Spleen (tissue), 13 donors: ENCODE measurements at places on chromosomes 3 and 15. TPM values are rescaled to one million over a fixed set of nuclear protein-coding genes. Genes with fewer than 3 reads are reported as not detected.
A peak's percentile ranks its signal among the peaks of the same experiment; 100 is the strongest.

DNA sequence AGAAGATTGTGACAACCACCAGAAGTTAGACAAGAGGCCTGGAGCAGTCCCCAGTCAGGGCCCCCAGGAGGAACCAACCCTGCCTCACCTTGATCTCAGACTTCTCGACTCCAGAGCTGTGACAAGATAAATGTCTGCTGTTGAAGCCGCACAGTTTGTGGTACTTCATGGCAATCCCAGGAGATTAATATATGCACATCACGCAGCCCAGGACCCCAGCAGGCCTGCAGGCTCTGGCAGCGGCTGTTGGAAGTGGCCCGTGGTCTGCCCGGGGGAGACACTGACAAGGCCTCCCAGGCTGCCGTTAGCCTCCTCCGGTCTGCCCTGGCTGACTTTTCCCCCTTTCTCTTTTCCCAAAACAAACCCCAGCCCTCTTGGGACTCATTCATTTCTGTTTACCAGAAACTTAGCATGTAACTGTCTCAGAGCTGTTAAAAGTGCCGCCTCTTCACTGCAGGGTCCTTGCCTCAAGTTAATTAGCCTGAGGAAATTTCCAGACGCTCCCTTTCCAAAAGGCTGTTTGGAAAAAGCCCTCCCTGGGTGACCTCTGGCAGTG, 183.5 kb upstream of the LYSMD4 start:
- no peak for DNase-seq

DNA sequence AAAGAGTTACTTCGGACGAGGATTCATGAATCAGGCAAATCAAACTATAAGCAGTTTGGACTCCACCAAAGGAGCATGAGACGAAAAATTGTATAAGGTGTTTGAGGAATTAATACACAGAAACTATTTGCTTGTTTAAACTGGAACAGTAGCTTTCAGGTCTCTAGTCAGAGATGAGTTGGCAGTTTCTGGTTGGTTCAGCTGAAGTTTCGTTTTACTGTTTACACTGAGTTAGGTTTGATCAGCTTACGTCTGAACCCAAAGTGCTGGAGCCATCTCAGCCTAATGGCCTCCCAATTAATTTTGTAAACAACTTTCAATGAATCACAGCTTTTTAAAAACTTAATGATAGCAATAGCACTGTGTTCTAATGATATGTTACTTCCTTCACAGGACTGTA, 703.7 kb downstream of the NLGN1 start:
- DNase-seq: no peak

- DNase-seq: no peak
Observed at GRCh38 chr15:25932696-25933095, 69.6 kb upstream of the ATP10A start.

DAZL gene
- 0.14 TPM for polyA plus RNA-seq

MEGF11 gene
- 0.03 TPM for polyA plus RNA-seq

DNA sequence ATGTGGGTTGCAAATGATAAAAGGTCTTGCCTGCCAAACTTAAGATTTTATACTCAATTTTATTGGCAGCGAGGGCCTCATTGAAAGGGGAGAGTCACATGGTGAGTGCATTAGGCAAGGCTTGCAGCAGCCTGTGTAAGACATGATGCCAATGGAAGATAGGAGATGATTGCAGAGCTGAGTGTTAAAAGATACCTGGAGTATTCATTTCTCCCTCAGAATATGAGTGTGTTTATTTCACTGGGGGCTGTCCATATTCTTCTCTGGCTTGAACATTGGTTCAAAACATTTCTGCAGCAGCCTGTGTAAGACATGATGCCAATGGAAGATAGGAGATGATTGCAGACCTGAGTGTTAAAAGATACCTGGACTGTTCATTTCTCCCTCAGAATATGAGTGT, 165.2 kb upstream of the NUDT16 start:
- no peak for DNase-seq

DNA sequence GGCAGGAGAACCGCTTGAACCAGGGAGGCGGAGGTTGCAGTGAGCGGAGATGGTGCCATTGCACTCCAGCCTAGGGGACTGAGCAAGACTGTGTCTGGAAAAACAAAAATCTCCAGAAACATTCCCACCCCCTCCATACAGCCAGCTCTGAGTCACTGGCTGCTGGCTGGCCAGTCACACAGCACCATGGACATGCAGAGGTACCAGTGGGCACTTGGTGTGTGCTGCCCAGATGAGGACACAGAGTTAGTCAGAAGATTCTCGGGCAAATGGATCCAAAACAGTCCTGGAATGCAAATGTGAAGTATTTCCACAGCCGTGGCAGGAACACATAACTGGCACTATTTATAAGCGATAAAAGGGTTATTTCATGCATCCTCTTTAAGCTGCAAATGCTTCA, 44.6 kb downstream of the BDH1 start:
- DNase-seq: no peak

DNA sequence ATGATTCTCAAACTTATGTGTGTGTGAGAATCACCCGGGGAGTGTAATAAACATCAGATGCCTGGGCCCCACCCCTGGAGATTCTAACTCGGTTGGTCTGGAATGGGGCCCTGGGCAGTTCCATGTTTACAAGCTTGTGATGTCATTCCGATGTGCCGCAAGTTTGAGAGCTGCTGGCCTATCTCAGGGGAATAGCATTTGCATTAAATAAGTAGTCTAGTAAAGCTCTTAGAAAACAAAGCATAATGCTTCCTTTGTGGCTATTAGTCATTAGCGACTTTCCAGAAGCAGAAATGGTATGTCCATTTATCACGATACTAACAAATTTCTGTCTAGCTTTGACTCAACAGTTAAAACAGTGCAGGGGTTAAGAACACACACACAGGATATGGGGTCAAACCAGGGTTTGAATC, 20.9 kb downstream of the PGBD4 start:
- DNase-seq: no peak

DNA sequence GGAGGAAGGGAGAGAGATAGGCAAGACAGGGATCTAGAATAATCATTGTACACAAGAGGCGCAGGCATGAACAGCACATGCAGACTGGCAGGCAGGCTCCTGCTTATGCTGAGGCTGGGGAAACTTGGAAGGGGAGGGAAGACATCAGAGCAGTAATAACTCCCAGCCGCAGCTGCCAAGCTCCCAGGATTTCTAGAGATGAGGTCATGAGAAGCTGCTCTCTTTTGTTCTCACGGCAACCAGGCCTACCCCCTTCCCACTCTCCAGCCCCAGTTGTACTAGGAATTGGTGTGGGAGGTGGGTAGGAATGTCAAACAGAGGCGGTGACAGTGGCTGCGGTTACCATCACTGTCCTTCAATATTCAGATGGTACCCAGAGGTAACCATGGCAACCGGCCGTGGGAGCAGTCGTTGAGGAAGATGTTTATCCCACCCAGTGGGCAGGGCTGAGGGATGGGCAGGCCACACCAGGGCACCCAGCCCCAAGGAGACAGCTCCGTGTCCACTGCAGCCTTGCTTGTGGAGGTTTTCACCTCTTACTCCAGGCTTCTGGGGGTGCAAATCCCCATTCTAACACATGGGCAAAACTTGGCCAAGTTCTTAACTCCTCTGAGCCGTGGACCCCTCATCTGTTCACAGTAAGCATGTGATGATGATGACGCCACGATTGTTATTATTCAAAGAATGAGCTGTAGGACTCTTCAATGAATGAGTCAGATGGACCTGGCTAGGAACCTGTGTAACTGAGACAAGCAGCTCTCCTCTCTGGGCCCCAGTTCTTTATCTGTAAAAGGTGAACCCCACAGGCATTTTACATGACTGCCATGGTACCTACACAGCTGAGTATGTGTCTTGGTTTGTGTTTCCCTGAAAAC, 360.8 kb upstream of the PROK2 start:
- DNase-seq: no peak

- no peak for DNase-seq
Observed at GRCh38 chr3:58013973-58014649, 5.9 kb downstream of the FLNB start.

CLK3 gene
- 93.7 TPM for polyA plus RNA-seq

PRKAR2A gene
- 4.8 TPM for polyA plus RNA-seq

DNA sequence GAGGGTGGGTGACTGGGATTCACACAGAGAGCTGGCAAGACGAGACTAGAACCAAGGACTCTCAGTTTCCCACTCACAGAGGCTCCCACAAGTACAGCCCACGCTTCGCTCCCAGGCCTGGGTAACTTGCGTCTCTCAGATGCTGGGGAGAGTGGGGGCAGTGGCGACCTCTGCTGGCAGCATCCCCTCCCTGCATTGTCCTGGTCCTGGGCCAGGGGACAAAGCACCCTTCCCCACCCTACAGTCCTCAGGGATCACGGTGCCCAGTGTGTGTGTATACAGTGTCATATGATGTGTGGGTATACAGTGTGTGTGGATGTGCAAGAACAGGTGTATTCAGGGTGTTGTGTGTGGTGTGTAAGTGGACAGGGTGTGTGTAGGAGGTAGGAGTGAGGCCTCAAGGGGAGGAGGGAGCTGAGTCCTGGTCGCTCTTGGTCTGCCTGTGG, 12.8 kb downstream of the VILL start:
- DNase-seq: peak; percentile 90

MUSTN1 gene
- polyA plus RNA-seq: 10.0 TPM

GRCh38 chr3:125104639-125105038, 48.8 kb upstream of the HEG1 start:
- DNase-seq: no peak

DNA sequence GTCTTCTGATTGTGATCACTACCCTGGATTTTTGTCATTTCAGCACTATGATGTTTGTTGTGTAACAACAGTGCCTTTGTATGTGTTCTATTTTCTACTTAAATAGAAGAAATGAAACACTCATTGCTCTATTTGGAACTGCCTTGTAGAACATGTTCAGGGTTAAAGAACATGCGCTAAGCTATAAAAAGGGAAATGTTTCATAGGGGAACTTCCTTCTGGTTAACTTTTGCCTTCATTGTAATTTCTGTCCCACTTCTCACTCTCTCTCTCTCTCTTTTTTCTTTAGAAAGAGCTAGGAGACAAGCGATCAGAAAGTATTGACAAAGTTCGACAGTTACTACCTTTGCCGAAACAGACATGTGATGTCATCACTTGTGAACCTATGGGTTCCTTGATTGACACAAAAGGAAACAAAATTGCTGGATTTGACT, at the start of gene P2RY12:
Gene P2RY12 (minus strand): TSS at position 13 of the 434 bp plus-strand sequence. CDS start 45,908 bp downstream, outside the sequence.
- DNase-seq: no peak

DNA sequence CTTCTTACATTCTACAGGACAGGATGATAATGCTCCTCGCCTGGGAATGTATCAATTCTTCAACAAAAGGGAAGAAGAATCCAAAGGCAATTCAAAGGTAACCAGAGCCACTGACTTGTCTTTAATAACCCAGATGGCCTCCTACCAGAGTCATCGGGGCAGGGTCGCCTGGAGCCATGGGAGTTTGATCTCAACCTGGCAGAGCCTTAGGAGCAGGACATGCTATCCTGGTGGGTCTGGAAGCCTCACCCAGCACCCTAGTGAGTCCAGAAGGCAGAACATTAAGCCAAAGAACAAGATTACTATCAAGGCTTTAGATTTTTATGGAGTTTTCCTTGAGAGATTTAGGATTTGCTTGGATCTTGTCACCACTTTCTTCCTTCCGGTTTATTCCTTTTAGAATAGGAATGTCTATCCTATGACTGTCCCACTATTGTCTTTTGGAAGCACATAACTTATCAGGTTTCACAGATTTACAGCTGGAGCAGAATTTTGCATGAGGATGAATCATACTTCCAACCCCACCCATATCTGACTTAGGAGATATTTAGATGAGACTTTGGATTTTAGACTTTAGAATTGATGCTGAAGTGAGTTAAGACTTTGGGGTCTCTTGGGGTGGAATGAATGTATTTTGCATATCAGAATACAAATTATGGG, 330.3 kb upstream of the GOLIM4 start:
- DNase-seq: no peak

RASL12 gene
- 6.1 TPM for polyA plus RNA-seq

ZIC1 gene
- not detected for polyA plus RNA-seq

DNA sequence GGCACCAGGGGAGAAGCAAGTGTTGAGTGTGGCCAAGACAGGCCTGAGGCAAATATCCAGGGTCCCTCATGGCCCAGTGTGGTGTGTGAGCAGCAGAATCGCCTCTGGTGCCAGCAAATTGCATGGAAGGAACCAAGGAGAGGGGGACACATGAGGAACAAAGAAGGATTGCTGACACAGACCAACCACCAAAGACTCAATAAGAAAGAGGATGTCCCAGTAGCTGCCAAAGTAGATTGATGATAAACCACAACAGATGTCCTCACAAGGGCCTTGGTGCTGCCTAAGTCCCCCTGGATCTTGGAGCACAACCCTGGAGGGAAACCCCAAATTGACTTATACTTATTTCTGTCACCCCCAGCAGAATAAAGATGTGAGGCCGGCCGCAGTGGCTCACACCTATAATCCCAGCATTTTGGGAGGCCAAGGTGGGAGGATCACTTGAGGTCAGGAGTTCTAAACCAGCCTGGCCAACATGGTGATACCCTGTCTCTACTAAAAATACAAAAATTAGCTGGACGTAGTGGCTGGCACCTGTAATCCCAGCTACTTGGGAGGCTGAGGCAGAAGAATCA, 10.6 kb downstream of the SRGAP3 start:
- DNase-seq: no peak

GRCh38 chr3:126900859-126901540, 81.9 kb upstream of the PLXNA1 start:
- DNase-seq: no peak

GRCh38 chr3:141183606-141184005, 48.0 kb upstream of the PXYLP1 start:
- no peak for DNase-seq

- DNase-seq: no peak
Observed at GRCh38 chr15:78360958-78361718, 21.0 kb downstream of the CRABP1 start.

DNA sequence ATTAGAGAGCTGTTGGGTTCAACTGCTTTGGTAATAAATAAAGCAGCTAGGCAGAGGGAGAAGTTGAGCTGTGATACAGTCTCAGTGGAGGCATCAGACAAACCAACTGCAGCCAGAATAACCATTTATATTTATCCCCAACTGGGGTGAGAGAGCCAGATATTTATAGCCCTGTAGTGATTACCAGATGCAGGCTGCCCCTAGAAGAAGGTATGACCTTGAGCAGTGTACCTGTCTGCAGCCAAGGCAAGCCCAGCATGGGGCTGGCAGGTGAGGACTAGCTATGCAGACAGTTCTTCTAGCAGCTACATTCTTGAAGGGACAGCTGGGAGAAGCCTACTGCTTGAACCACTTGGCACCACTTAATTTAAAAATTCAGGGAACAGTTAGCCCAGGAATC, 144.4 kb upstream of the EPHA3 start:
- no peak for DNase-seq

DNA sequence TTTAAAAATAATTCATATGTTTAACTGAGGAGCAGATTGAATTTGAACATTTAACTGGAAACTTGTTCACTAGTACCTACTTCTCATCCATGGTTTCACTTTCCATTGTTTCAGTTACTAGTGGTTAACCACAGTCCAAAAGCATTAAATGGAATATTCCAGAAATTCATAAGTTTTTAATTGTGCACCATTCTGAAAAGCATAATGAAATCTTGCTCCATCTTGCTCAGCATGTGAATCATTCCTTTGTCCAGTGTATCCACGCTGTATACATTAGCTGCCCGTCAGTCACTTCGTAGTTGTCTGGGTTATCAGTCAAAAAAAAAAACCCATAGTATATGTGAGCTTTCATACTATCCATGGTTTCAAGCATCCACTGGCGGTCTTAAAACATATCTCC, 217.6 kb downstream of the TPRG1 start:
- no peak for DNase-seq

- DNase-seq: peak; percentile 86
Observed at GRCh38 chr3:194136519-194137007, 615 bp downstream of the HES1 start.

ZBTB20 gene
- 0.72 TPM for polyA plus RNA-seq

OR4F6 gene
- polyA plus RNA-seq: not detected
